ENCODE measurements at places on chromosomes 6 and 20.

GRCh38 chr20:32858701-32859372 is at the start of gene EFCAB8:
EFCAB8 (plus strand) TSS chr20:32858923; CDS start chr20:32863793, 4,870 bp downstream.
- no peak for DNase-seq

- DNase-seq: no peak
Measured at GRCh38 chr6:131909408-131910218, 41.6 kb downstream of the CCN2 start.

DNA sequence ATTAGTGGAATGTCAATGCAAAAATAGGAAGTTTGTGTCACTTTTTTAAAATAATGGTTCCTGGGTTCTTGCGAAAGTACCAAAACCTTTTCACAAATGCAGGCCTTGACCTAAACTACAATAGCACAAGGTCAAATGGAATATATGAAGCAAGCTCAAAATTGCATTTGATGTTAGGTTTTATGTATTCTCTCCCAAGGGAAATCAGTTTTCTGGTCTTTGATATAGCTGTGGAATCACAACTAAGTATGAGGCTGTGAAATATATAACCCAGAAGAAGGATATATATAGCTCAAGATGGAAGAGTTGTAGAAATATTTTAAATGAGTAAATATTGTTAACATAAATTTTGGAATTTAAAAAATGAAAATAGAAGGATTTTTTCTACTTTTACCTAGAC is 327.3 kb downstream of the RIMS1 start:
- DNase-seq: no peak

GRCh38 chr6:78942446-78942845 is 75.1 kb downstream of the IRAK1BP1 start:
- no peak for DNase-seq

GRCh38 chr6:19472153-19472552 is 365.0 kb upstream of the ID4 start:
- peak; percentile 92 for DNase-seq

GRCh38 chr6:147231589-147231988 is 27.4 kb downstream of the STXBP5 start:
- no peak for DNase-seq

- DNase-seq: no peak
Measured at GRCh38 chr6:118558464-118559217, 10.5 kb downstream of the PLN start.

GRCh38 chr6:41618598-41618997 is 19.7 kb upstream of the MDFI start:
- DNase-seq: no peak

DNA sequence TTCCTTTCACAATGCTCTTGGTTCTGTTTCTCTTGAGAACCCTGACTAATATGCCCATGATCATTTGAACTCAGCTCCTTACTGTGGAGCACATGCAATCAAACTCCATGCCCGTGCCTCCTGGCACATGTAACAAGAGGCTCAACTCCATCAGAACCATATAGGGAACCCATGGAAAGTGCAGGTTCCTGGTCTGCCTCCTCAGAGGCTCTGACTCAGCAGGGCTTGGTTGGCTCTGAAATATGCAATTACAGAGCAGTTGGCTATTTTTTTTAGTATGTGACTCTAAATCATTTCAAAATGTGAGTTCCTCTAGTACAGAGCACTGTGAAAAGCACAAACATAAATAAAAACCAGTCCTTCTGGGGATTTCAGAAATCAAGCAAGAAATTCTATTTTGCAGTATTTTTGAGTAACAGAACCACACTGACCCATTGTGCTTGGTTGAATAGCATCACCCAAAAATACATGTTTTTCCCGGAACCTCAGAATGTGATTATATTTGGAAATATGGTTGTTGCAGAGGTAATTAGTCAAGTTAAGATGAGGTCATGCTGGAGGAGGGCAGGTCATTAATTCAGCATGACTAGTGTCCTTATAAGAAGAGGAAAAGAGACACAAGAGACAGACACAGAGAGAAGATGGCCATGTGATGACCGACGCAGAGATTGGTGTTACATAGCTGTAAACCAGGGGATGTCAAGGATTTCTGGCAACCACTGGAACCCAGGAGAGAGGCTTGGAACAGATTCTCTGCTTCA is 13.2 kb upstream of the MAP3K4 start:
- no peak for DNase-seq

GRCh38 chr20:50192364-50193198 is 2.0 kb downstream of the CEBPB start:
- no peak for DNase-seq

DNA sequence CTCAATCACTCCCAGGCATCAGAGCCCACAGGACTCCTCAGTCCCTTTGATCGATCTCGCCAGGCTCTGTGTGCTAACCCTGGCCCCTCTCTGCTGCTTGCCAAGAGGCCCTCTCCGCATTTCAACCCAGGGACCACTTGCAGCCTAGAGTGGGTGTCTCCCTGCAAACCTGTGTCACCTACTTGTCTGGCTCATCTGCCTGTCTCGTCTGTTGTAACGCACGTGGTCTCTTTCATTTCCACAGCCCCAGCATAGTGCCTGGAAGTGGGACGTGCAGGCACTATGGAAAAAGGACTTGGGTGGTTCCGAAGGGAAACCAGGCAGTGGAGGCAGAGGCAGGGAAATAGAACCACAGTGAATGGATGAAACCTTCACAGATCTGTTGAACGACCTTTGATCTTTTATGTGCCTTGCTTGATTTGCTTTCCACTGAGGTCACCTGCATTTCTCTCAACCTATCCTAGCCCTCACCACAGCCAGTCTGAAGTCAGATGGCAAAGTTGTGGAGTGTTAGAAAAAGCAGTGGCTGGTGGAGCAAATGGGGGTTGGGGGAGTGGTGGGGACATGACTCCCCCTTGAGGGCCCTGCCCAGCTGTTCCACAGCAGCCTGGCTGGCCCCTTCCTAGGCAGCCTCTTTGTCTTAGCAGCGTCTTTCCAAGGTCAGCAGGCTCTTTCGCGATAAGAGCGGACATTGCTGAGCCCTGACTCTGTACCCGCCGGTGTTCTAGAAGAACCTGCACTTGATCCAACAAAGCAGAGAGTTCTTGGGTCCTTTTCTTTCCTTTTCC is 55.8 kb upstream of the TAGAP start:
- no peak for DNase-seq

- DNase-seq: no peak
Measured at GRCh38 chr20:31540406-31540805, 26.2 kb downstream of the HM13 start.

DNA sequence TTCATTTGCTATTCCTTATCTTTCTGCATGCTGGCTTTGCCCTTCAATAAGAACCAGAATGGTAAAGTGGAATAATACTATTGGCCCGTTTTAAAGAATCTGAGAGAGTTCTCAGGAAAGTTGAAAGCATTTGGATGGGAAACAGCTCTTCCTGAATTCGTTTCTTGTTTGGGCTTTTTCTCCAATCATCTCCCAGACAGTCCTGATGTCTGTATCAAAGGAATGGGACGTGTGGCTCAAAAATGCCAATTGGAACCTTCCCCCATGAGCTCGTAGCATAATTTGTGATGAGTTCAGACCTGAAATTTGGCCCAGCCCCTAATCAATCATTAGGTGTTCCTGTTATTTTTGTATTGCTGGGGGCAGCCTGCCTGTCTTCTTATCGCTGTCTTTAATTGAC is 75.8 kb upstream of the BACH2 start:
- no peak for DNase-seq

- no peak for DNase-seq
Measured at GRCh38 chr6:127382413-127382812, 39.0 kb upstream of the ECHDC1 start.

DNA sequence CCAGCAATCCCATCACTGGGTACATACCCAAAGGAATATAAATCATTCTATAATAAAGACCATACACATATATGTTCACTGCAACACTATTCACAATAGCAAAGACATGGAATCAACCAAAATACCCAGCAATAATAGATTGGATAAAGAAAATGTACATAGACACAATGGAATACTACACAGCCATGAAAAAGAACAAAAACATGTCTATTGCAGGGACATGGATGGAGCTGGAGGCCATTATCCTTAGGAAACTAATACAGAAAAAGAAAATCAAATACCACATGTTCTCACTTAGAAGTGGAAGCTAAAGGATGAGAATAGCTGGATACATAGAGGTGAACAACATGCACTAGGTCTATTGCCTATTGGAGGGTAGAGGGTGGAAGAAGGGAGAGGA is 674.6 kb downstream of the PHF3 start:
- DNase-seq: no peak

DNA sequence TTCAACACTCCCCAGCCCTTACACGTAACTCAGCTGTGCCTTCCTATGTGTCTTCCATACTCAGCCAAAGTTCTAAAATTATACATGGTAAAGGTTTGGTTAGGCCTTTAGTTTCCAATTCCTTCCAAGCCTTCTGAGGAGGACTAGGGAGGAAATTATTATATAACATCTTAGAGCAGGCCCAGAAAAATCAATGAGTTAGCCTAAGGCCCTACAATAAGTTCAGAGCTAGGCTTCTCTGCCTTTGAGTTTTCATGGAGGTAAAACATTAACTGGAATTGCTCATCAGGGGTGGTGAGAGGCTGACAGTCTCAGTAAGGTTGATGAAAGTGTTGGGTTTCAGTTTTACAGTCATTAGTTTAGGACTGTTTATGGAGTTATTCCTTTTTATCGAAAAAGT is 286.0 kb downstream of the ADGB start:
- no peak for DNase-seq

DNA sequence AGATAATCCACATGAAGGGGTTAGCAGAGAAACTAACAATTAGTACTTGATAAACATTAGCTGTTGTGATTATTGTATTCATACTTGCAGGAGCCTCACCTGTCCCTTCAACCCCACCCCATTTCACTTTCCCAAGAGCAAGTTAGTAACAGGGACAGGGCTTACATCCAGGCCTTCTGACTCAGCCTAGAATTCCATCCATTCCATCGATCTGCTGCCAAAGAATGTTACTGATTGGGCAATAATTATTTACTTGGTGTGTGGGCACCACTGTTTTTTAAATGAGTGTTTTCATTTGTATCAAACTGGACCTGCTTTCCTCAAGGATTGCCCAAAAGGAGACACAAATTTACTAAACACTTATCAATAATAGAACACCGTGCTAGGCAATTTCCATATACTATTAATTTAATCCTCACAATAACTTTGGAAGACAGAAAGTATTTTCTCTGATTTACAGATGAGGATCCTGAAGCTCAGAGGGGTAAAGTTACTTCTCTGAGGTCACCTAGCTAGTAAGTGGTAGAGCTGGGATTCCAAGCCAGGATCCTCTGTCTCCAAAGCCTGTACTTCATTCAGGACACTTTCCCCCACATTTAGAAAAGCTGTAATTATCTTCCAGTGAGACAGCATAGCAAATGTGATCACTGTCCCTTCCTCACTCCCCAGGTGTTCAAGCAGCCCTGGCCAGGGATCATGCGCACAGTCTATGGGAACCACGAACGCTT is 32.8 kb downstream of the GSS start:
- no peak for DNase-seq

All from keratinocyte (primary cell).